ENCODE measurements at places on chromosomes 11 and 22.

DNA sequence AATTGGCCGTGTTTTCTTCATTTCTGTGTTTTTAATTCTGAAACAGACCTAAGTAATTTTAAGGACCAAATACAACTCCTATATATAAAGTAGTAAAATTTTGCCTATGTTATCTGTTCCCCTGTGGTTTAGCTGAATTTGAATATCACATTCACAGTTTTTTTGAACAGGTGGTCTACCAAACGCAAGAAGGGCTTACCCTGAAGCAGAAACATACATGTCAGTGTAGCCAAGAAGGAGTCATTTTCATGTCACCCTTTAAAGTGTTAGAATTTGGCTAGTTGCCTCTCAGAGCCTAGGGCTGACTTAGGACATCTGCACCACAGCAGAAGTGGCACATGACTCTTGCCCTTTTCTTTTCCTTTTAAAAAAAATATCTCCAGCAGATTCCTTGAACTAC lies 34.3 kb downstream of the MYBPC3 start:
- no peak for DNase-seq

DNA sequence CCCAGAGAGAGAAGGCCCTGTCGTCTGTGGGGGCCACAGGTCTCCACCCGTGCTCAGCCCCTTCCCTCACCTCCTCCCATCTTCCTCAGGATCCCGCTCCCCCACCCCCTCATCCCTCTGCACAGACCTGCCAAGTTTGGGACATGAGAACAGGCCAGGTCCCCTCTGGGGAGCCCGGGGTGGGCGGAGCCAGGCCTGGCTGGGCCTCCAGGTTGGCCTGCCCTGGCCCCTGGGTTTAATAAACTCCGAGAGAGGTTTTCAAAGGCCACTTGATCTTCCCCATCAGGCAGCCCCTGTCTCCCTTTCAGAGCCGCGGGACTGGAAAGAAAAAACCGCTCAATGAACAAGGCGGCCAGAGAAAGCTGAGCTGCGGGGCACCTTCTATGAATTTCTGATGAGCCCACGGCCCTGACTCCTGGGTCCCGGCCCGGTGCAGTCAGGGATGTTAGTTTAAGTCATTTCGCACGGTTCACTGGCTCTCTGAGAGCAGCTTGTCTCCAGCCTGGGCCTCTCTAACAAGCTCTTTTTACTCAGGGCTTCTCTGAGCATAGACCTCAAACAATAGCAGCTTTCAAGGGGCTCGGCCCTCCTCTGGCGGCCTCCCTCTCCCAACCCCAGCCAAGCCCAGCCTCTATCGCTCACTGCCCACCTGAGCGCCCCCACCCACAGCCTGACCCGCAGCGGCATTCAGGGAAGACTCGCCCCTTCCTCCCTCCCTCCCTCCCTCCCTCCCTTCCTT lies 64.8 kb downstream of the RPUSD4 start:
- DNase-seq, result no peak

- no peak for DNase-seq
Observed at GRCh38 chr11:70105755-70106571, 27.8 kb downstream of the ANO1 start.

DNA sequence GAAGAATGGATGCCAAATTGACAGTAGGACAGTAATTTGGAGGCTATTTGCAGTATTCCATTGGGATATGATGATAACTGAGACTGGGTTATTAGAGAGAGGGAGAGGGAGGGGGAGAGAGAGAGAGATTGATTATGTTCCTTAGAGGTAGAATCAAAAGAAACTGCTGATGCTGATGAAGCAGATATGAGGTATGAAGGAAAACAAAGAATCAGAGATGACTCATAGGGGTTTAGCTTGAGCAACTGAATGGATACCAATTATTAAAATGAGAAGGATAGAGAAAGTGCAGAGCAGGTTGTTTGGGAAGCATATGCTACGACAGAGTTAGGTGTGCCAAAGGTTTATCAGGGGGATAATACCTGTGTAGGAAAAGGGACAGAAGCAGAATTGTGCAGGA lies 12.8 kb upstream of the NUCB2 start:
- DNase-seq, result no peak

DNA sequence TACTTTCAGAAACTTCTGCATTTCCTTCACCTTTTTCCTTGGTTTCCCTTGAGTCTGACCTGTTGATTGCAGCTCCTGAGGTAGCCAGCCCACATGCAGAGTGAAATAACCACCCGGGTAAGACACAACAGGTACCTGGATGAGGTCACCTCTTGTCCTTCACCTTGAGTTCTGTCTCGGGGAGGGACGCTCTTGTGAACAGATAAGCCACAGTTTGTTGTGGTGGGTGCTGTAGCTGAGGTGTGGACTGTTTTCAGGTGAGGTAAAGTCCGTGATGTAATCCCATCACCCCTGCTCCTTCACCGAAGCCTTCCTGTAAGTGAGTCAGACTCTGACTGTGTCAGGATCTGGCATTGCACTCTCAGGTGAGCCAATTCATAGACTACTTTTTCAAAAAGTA lies 183.1 kb downstream of the NAV2 start:
- no peak for DNase-seq

DNA sequence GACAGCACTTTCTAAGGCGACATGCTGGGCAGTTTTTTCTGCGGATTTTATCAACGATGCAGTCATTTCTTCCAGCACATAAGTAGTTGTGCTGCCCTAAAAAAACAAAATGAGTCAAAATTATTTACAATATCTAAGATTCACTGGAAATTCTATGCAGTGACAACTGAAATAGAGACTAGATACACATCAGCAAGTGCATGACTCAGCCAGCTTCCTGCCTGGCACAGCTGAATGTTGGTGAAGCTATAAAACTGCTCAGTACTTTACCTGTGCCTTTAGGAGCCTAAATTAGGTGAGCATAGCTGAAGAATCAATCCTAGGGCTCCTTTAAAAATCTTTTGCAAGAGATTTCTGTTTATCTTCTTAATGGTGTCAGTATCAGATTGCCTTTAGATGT lies 37.8 kb downstream of the PGR start:
- DNase-seq, result no peak

- DNase-seq, result no peak
Observed at GRCh38 chr11:122305426-122306320, 189.7 kb upstream of the BLID start.

- no peak for DNase-seq
Observed at GRCh38 chr11:102591160-102591718, 33.9 kb downstream of the MMP20 start.

DNA sequence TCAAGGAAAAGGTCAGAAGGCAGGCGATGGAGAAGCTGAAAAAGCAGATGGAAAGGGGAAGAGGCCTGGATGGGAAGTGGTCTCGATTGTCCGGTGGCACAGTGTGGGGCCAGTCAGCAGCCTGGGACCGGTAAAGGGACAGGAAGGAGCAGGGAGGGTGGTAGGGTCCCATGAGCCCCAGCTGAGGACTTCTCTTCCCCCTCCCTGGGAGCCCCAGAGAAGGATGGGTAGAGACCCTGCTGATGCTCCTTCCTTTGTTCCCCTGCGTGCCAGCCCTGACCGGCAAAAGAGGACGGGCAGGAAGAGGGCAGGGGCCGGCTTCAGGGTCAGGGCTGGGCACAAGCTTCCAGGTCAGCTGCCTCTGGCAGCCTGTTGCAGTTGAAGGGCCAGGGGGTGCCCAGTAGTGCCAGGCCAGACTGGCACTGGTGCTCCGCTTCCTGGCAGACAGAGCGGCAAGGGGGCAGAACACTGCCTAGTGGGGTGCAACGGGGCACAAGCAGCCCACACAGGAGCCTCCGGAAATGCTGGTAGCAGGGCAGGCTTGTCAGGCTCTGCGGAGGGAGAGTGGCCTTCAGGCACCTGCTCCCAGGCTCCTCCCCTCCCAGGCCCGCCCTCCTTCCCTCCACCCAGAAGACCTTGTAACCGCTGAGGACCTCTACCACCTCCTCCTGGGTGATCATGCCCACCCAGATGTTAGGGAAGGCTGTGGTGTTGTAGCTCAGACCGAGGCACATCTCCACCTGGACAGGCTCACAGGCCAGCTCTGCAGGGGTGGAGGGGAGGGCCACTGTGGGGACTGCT lies 739 bp upstream of the C1QTNF5 start:
- DNase-seq, result no peak

DNA sequence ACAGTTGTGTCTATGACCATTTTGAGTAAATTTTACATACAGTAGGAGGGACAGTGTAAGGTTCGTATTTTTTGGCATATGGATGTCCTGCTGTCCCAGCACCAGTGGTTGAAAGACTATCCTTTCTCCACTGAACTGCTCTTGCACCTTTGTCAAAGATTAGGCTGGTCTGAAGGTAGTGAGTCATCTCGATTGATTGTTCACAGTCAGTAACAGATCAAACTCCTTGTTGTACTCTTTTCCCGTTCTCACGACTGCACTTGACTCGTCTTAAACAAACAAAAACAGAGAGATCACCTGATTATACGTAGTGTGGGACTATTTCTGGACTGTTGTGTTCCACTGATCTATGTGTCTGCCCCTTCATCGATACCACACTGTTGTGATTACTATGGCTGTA lies 77.1 kb downstream of the DGCR2 start:
- no peak for DNase-seq

DNA sequence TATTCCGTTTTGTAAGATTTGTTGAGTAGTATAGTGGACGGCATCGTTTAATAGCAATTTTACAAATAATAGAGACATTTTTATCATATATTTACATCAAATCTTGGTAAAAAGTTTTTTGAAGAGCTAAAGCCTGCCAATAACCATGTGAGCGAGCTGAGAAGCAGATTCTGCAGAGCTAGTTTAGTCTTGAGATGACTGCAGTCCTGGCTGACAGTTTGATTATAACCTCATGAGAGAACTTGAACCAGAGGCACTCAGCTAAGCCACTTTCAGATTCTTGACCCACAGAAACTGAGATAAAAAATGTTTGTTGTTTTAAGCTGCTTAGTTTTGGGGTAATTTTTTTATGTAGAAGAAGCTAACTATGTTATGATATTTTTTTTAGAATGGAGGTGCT lies 78.9 kb downstream of the PDE3B start:
- no peak for DNase-seq

DNA sequence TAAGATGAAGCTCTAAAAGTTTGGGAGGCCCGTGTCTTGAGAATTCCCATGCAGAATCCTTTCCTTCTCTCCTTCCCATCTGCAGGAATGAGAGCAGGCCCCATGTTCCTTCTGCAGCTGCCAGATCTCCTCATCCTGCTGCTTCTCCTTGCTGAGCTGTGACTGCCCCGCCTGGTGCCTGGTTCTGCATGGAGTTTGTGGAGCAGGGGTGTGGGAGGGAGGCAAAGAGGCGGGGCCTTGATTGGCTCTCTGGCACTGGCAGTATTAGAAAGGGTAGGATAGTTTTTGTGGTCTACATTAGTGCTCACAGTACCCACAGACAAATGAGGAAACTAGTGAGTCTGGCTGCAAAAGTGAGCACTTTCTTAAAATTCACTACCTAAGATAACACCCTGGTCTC lies 91.1 kb upstream of the CLPB start:
- DNase-seq, result no peak

GRCh38 chr11:66279092-66279734 lies 1.2 kb downstream of the CNIH2 start:
- DNase-seq, result no peak

GRCh38 chr11:76371170-76371569 lies 9.8 kb downstream of the THAP12 start:
- no peak for DNase-seq

- no peak for DNase-seq
Observed at GRCh38 chr11:45501392-45502225, 163.8 kb downstream of the CHST1 start.
